ENCODE measurements at places on chromosomes 12 and 14.

DNA sequence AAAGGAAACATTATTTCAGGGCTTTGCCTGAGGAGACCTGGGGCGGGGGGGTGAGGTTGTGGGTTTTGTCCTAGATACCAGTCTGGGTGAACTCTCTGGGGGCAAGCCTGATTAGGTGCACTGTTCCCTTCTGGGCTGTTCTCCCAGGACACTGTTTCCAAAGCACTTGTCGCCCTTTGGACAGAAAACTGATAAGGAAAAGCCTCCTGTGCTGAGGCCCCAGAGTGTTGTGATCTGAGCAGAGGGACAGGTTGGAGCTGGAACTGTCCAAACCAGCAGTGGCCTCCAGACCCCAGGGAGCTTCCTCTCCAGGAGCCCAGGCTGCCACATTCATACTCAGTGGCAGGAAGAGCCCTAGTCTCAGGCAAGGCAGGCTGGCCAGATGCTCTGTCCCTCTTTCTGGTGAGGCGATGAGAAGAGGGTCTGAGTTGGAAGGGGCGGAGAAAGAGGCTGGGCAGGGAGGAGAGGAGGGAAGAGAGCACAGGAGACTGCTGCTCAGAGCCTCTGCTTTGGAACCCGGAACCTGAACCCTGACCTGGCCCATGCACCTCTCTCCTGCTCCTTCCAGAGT, 1.9 kb downstream of the GALNT16 start:
- no peaks in the 10 kb centered on the region for H3K36me3 ChIP-seq
- peaks cover 68% of the 10 kb centered on the region for H3K27me3 ChIP-seq
- DNase-seq: no peak

- H3K27me3 ChIP-seq: no peaks in the 10 kb centered on the region
- no peaks in the 10 kb centered on the region for H3K36me3 ChIP-seq
- DNase-seq: no peak
- H3K4me1 ChIP-seq: no peaks in the 10 kb centered on the region
Observed at GRCh38 chr12:25397001-25397400, 146.3 kb upstream of the KRAS start.

GRCh38 chr14:88064841-88065240, 59.9 kb downstream of the GPR65 start:
- H3K27me3 ChIP-seq: no peaks in the 10 kb centered on the region
- no peak for DNase-seq
- H3K4me3 ChIP-seq: no peak overlapping the region
- peaks cover 4% of the 10 kb centered on the region for H3K36me3 ChIP-seq
- H3K27ac ChIP-seq: no peak overlapping the region
- no peaks in the 10 kb centered on the region for H3K4me1 ChIP-seq

GRCh38 chr14:90715495-90715894, 100.7 kb downstream of the TTC7B start:
- H3K36me3 ChIP-seq: no peaks in the 10 kb centered on the region
- DNase-seq: no peak
- no peaks in the 10 kb centered on the region for H3K4me1 ChIP-seq
- peaks cover 4% of the 10 kb centered on the region for H3K27me3 ChIP-seq

- no peaks in the 10 kb centered on the region for H3K4me1 ChIP-seq
- no peaks in the 10 kb centered on the region for H3K36me3 ChIP-seq
- no peak overlapping the region for H3K4me3 ChIP-seq
- H3K27me3 ChIP-seq: no peaks in the 10 kb centered on the region
- DNase-seq: no peak
Observed at GRCh38 chr14:99354166-99354875, 82.3 kb upstream of the BCL11B start.

DNA sequence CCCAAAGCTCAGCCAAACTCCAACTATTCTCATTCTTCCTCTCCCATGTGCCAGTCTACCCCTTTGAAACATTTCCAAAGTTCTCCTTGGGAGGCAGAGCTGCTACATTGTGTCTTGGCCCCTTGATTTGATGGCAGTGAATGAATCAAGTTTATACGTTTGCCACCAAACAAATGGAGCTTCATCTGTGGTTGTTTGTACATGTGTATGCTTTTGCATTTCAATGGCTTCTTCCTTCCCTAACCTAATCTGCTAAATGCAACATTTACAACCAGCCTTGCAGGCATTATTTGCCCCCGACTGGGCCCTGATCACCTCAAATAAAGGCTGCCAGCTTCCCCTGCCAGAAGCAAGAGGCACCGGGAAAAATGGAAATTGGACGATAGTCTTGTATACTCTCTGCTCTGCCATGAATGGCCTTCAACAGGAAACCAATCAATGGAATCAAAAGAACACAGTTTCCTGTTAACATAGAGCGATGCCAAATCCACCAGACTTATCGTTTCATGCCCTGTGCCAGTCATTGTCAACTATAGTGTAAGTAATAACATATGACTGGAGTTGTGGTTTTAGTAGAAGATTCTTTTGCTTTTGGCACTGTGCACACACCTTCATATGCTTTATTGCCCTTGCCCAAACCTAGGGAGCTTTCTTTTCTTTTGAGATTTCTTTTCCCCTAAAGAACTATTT, 97.8 kb downstream of the TMEM30B start:
- H3K36me3 ChIP-seq: peaks cover 4% of the 10 kb centered on the region
- H3K4me1 ChIP-seq: peaks cover 6% of the 10 kb centered on the region

DNA sequence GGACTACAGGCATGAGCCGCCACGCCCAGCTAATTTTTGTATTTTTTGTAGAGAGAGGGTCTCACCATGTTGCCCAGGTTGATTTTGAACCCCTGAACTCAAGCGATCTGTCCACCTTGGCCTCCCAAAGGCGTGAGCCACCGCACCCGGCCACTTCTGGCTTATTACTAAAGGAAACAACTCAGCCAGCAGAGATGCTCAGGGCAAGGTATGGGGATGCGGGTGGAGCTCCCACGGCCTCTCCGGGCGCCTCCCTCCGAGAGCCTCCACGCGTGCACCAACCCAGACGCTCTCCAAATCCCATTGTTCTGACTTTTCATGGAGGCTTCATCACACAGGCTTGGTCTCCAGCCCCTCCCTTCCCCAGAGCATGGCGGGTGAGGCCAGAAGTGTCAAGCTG, 6.1 kb upstream of the GPR132 start:
- H3K27me3 ChIP-seq: no peaks in the 10 kb centered on the region
- peaks cover 69% of the 10 kb centered on the region for H3K4me1 ChIP-seq
- no peak overlapping the region for H3K4me3 ChIP-seq

DNA sequence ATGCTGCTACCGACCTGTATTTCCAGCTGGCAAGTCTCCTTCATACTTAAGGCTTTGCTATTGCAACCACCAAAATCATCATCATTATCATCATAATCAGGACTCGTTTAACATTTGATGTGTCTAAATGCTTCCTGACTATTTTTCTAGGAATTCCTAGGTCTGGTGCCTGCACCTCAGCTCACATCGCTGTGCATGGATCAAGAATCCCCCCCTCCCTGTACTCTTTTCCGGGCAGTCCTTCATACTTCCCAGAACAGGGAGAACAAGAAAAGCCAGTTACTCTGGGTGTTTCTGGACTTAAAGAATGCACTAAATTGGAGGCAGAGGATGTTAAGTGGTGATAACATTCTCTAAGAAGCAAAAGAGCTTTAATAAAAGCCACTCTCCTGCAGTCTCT, 9.4 kb downstream of the ERP27 start:
- H3K36me3 ChIP-seq: peaks cover 42% of the 10 kb centered on the region
- no peak for DNase-seq
- no peak overlapping the region for H3K27ac ChIP-seq
- H3K27me3 ChIP-seq: no peaks in the 10 kb centered on the region
- H3K4me3 ChIP-seq: no peak overlapping the region
- peaks cover 26% of the 10 kb centered on the region for H3K4me1 ChIP-seq

DNA sequence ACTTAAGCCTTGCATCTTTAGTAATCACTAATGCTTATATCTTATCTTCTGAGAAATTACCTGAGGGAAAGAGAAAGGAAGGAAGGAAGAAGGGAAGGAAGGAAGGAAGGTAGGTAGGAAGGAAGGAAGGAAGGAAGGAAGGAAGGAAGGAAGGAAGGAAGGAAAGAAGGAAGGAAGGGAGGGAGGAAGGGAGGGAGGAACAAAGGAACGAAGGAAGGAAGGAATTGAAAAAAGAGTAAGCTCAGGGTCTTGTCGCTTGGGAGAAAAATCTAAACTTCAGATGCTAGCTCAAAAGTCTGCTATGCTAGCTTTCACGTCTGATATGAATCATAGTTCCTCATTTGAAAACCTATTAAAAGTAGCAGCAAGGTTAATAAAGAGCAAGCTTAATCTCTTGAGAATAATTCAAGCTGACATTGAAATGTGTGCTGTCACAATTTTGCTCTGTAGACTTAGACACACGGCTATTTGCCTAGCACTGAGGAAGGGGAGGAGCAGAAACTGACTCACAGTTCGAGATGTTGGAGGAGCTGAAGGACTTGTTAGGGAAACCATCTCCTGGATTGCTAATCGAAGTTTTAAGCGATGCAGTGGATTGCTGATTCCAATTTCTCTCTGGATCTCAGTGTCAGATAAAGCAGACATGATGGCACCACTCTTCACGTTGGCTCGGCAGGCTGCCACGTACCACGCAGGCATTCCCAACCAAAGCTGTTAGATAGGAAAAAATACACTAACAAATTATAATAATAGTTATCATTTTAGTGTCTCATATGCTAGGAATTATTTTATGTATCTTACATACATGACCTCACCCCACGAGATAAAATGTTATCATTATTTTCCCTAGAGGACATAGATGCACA, 216.7 kb downstream of the ACSS3 start:
- H3K27me3 ChIP-seq: no peaks in the 10 kb centered on the region
- no peaks in the 10 kb centered on the region for H3K4me1 ChIP-seq
- H3K4me3 ChIP-seq: no peak overlapping the region
- DNase-seq: no peak
- H3K36me3 ChIP-seq: no peaks in the 10 kb centered on the region
- no peak overlapping the region for H3K27ac ChIP-seq

DNA sequence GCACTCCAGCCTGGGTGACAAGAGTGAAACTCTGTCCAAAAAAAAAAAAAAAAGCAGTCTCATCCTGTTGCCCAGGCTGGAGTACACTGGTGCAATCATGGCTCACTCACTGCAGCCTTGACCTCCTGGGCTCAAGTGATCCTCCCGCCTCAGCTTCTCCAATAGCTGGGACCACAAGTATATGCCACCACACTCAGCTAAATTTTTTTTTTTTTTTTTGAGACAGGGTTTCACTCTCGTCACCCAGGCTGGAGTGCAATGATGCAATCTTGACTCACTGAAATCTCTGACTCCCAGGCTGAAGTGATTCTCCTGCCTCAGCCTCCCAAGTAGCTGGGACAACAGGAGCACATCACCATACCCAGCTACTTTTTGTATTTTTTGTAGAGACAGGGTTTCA, 5.2 kb upstream of the CNPY2 start:
- no peaks in the 10 kb centered on the region for H3K27me3 ChIP-seq
- no peak overlapping the region for H3K27ac ChIP-seq
- H3K36me3 ChIP-seq: peaks cover 8% of the 10 kb centered on the region
- peaks cover 3% of the 10 kb centered on the region for H3K4me1 ChIP-seq

- no peaks in the 10 kb centered on the region for H3K27me3 ChIP-seq
- H3K4me1 ChIP-seq: no peaks in the 10 kb centered on the region
- no peak for DNase-seq
Observed at GRCh38 chr12:120571299-120571698, 9.9 kb downstream of the POP5 start.

GRCh38 chr14:74526854-74527585, 33.5 kb downstream of the ISCA2 start:
- no peak overlapping the region for H3K27ac ChIP-seq
- H3K36me3 ChIP-seq: no peaks in the 10 kb centered on the region
- no peak overlapping the region for H3K4me3 ChIP-seq
- no peak for DNase-seq

DNA sequence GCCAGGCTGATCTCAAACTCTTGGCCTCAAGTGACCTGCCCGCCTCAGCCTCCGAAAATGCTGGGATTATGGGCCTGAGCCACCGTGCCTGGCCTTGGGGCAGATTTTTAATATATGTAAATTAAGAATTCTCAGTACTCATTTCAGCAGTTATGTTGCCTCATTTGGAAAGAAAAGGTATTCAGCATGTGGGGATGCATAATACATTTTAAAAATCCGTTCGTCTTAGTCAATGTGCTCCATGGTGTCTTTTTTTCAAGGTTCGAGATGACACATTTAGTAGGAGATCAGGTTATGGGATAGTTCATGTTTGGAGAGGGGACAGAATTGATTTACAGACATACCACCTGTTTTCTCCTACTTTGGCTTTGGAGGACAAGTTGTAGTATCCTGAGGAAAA, 10.2 kb downstream of the SYNE2 start:
- peak overlapping the region; percentile 93 for H3K27ac ChIP-seq
- H3K4me3 ChIP-seq: peak overlapping the region; percentile 34
- H3K27me3 ChIP-seq: no peaks in the 10 kb centered on the region
- DNase-seq: no peak
- peaks cover 16% of the 10 kb centered on the region for H3K4me1 ChIP-seq

DNA sequence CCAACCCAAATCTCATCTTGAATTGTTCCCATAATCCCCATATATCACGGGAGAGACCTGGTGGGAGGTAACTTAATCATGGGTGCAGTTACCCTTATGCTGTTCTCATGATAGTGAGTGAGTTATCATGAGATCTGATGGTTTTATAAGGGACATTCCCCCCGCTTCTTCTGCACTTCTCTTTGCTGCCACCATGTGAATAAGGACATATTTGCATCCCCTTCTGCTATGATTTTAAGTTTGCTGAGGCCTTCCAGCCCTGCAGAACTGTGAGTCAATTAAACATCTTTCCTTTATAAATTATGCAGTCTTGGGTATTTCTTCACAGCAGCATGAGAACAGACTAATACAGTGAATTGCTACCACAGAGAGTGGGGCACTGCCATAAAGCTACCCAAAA, 179.1 kb downstream of the LRIG3 start:
- no peak overlapping the region for H3K27ac ChIP-seq
- no peaks in the 10 kb centered on the region for H3K27me3 ChIP-seq
- no peaks in the 10 kb centered on the region for H3K4me1 ChIP-seq
- no peaks in the 10 kb centered on the region for H3K36me3 ChIP-seq
- no peak for DNase-seq

GRCh38 chr14:79100578-79100977, 930.4 kb downstream of the NRXN3 start:
- no peak overlapping the region for H3K4me3 ChIP-seq
- no peak for DNase-seq
- no peak overlapping the region for H3K27ac ChIP-seq

- H3K27ac ChIP-seq: no peak overlapping the region
- peaks cover 10% of the 10 kb centered on the region for H3K4me1 ChIP-seq
- no peak overlapping the region for H3K4me3 ChIP-seq
- H3K27me3 ChIP-seq: no peaks in the 10 kb centered on the region
- peaks cover 87% of the 10 kb centered on the region for H3K36me3 ChIP-seq
Observed at GRCh38 chr12:44709166-44709565, 166.9 kb downstream of the NELL2 start.

GRCh38 chr14:22764382-22764781, 2.1 kb upstream of the OXA1L start:
- H3K27ac ChIP-seq: no peak overlapping the region
- peaks cover 33% of the 10 kb centered on the region for H3K36me3 ChIP-seq
- no peaks in the 10 kb centered on the region for H3K27me3 ChIP-seq
- H3K4me1 ChIP-seq: peaks cover 33% of the 10 kb centered on the region
